ENCODE measurements at places on chromosomes 7 and 10.

GRCh38 chr7:11486271-11486670 is 345.7 kb downstream of the THSD7A start:
- no peak for DNase-seq

DNA sequence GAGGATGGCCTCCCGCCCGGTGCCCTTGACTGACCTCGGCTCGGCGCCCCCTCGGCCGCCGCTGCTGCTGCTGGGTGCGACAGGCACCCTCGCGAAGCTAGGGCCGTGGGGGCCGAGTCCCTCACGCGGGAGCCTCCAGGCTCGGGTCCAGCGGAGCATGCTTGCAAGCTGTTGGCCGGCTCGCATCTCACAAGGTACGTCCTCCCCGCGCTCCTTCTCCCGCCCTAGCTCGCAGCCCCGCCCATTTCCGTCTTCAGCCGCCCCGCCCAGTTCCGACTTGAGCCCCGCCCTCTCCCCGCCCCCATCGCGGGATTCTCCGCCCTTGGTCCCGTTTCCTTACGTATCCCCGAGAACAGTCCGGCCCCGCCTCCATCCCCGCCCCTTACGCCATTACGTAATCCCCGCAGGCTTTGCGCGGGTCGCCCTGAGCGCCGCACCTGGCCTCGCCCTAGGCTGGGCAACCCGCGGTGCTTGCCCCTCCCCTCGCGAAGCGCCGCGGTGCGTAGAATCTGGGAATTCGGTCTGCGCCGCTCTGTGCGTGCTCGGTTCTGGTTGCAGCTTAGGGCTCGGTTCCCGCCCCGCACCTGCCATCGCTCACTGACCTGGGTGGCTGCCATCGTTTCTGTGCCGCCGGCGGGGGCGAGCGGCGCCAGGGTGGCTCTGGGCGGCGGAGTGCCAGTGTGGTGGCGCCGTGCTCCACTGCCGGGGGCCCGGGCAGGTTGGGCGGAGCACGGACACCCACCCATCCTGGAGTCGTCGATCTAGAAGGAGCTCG is at the start of gene ABHD11:
ABHD11 (minus strand) TSS at position 191 of the 775 bp plus-strand sequence; CDS start at position 159, 32 bp downstream.
- DNase-seq: peak; percentile 98

DNA sequence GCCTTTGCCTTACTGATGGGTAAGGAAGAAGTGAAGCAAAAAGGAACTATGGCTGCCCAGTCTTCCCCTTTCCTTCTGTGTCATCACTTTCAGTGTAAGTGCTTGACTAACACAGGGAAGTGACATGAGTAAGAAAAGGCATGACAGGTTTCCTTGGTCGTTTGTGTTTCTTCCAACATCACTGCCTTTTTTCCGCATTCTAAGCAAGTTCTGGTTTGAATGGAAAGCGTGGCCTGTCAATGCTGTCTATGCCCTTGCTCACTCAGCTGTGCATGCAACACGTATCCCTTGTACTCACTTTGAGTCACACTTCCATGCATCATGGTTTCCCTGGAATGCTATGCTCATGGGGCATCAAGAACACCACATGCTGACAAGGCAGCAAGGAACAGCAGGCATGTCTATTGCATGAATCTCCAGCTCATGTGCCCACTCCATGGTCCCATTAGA is 111.8 kb downstream of the OAT start:
- no peak for DNase-seq

GRCh38 chr7:148830897-148831692 is 53.0 kb downstream of the EZH2 start:
- DNase-seq: no peak

- peak; percentile 55 for DNase-seq
These were observed 1.9 kb downstream of the SLC29A4 start for GRCh38 chr7:5284304-5285281.

Measured in endothelial cell (in vitro differentiated cells).